ENCODE measurements at places on chromosomes 13 and 19. TPM values are rescaled to one million over a fixed set of nuclear protein-coding genes. Genes with fewer than 3 reads are reported as not detected.

DNA sequence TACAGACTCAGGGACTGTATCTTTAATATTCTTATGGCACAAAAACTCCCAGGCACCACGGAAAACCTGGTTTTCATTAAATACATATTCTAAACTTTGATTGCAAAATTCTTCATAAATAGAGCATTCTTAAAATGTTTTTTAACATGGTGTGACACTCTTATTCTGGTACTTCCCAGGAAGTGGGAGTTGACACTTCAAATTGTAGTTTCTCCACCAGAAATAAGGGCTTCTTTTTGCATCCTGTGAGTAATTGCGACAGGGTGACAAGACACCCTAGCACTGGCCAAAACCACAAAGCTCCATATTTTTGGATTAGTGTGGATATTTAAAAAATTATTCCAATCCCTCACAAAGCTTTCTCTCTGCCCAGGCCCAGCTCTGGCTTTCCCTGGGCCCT is 43.6 kb upstream of the MTIF3 start:
- no peak for DNase-seq

- no peak for DNase-seq
These were observed 10.9 kb downstream of the SETDB2 start for GRCh38 chr13:49455007-49455398.

The ZNF480 gene
- polyA plus RNA-seq, result 5.3 TPM

DNA sequence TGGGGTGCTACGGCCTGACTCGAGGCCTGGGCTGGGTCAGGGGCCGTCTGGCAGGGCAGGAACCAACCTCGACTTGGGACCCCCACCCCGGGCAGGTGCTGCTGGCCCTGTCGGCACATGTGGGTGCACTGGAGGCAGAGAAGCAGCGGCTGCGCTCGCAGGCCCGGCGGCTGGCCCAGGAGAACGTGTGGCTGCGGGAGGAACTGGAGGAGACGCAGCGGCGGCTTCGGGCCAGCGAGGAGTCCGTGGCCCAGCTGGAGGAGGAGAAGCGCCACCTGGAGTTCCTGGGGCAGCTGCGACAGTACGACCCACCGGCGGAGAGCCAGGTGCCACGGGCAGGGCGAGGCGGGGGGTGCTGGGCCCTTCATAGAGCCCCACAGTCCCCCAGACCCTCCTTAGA is 5.9 kb downstream of the KLC3 start:
- no peak for DNase-seq

GRCh38 chr19:49097453-49098288 is 12.4 kb downstream of the SNRNP70 start:
- no peak for DNase-seq

The CIC gene
- 59.5 TPM for polyA plus RNA-seq

The TJP3 gene
- polyA plus RNA-seq, result 2.8 TPM

DNA sequence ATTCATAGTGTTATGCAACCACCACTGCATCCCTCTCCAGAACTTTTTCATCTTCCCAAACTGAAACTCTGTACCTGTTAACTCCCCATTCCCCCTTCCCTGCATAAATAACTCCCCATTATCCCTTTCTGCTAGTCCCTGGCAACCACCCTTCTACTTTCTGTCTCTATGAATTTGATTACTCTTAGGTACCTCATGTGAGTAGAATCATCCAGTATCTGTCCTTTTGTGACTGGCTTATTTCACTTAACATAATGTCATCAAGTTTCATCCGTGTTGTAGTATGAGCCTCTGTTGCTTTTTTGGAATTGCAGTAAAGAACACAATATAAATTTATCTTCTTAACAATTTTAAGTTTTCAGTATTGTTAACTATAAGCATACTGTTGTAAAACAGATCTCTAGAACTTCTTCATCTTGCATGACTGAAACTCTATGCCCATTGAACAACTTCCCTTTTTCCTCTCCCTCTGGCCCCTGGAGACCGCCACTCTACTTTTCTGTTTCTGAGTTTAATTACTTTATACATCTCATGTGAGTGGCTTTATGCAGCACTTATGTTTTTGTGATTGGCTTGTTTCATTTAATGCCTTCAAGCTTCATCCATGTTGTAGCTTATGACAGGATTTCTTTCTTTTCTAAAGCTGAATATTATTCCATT is 87.3 kb upstream of the ABCC4 start:
- no peak for DNase-seq

- peak; percentile 42 for DNase-seq
These were observed 49.8 kb upstream of the GTF3A start for GRCh38 chr13:27374650-27375049.

DNA sequence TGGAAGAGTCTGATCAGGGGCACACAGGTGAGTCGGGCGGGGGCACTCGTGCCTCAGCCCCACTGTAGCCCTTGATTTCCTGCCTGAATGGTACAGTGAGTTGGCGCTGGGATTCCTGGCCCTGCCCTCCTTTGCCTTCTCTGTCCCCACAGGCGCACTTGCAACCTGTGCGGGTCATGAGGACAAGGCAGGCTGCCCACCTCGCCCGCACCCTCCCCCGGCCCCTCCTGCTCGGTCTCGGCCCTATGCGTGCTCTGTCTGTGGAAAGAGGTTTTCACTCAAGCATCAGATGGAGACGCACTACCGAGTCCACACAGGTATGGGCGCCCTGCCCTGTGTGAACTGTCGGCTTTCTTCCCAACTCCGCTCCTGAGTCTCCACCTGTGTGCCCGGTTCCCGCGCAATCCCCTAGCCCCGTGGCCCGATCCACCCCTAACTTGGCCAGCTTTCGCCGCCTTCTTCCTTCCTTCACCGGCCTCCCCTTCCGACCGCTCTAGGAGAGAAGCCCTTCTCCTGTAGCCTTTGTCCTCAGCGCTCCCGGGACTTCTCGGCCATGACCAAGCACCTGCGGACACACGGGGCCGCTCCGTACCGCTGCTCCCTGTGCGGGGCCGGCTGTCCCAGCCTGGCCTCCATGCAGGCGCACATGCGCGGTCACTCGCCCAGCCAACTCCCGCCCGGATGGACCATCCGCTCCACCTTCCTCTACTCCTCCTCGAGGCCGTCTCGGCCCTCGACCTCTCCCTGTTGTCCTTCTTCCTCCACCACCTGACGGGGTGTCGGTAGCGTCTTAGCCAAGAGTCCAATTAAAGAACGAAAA is 1.6 kb upstream of the KMT2B start:
- no peak for DNase-seq

The GRK1 gene
- polyA plus RNA-seq, result 0.03 TPM

DNA sequence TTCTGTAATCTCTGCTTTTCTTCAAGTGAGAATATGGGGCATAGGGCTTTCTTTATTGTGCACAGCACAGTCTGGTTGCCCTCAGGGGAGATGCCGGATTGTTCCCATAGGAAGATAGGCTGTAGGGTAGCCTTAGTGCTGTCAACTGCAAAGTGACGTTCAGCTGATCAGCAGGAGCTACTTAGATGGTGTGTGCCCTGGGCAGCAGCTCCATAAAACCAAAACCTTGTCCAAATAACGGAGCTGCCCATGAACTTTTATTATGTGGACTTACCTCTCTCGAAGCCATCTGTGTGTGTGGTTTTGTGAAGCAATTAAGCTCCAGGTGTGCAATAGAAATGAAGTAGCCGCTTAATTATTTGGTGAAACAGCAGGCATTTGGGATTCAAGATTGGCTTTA is 120.0 kb upstream of the RNF113B start:
- no peak for DNase-seq
